ENCODE measurements at places on chromosomes 1 and 21. TPM values are rescaled to one million over a fixed set of nuclear protein-coding genes. Genes with fewer than 3 reads are reported as not detected.

The YARS1 gene
- total RNA-seq, result 23.3 TPM

The WDR4 gene
- 1.7 TPM for total RNA-seq

DNA sequence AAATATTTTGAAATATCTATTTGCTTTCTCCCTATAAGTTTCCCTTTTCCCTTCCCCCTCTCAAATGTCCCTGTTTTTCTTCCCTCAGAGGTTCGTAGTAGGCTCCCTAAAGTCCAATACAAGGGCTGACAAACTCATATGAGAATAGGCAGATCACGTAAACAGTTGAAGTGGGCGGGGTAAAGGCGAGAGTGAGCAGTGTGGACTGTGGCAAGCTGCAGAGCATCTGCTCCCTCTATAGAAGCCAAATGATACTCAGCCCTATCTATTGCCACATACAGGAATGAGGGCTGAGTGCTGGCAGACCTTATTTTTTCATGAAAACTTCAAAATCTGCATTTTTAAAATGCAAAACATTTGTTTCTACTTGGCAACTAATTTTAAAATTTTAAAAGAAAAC is 26.3 kb downstream of the PRDX6 start:
- no peak for DNase-seq

- no peak for DNase-seq
These were observed 10.7 kb downstream of the HES2 start for GRCh38 chr1:6409053-6409452.

DNA sequence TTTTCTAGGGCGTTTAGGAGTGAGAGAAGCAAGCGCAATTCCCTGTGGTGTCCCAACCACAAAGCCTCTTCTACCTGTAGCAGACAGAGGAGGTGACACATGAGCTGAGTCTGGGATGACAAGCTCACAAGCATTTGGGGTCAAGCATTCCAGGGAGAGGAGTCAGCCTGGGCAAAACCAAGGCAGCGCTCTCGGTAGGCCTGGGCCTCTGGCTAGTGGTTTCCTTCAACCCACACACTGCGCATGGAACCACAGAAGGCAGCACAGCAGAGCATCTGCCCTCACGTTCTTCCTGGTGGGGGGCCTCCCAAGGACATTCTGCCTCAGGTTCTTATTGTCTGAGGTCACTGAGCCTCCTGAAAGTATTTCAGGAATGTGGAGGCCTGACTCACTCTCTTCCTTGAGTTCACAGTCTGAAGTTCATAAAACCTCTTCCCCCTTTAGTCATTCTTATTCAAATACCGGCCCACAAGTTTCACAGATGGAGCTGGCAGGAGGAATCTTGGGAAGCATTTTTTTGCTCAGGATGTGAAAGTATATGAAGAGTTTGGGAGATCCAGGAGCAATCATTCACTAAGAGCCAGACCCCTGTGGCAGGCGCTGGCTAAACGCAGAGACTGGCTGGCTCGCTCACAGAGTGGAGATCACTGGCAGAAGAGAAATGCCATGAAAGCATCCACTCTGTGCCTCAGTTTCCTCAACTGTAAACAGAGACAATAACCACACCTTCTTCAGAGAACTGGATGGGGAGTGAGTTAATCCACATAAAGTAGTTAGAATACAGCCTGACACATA is 26.8 kb downstream of the CCN1 start:
- no peak for DNase-seq
